Sigmoid colon (tissue), 7 donors: ENCODE measurements at places on chromosomes 12 and 14. TPM values are rescaled to one million over a fixed set of nuclear protein-coding genes. Genes with fewer than 3 reads are reported as not detected.
A peak's percentile ranks its signal among the peaks of the same experiment; 100 is the strongest.

DNA sequence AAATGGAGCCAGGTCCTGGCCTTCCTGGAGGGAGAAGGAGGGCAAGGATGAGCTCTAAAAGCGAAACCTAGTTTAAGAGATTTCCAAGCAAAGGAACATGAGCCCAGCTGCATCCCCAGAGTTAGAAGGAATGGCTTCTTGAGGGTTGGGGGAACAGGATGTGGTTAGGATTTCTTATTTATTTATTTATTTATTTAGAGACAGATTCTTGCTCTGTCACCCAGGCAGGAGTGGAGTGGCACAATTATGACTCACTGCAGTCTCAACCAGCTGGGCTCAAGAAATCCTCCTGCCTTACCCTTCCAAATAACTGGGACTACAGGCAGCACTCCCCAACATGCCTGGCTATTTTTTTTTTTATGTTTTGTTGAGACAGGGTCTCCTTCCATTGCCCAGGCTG is 25.3 kb upstream of the TMEM106C start:
- DNase-seq = no peak

DNA sequence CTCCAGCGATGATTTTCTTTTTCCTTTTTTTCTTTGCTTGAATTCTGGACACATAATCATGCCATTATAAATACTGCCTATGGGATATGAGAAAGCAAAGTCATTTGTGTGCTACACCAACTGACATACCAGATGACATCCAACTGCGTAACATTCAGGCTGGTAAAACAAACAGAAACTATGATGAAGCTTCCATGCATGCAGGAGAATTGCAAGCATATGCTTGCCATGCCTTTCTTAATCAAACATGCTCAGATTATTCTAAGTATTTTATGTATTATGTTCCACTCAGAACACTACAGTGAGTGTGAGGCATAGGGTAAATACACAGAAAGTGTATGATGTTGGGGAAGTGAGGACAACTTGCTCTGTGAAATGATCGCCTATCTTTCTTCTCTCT is 97.4 kb downstream of the C12orf50 start:
- DNase-seq = no peak

The ZCCHC8 gene
- total RNA-seq = 16.8 TPM

The GLT1D1 gene
- 0.28 TPM for total RNA-seq

The PROX2 gene
- not detected for total RNA-seq

- no peak for DNase-seq
Observed at GRCh38 chr12:117111821-117112595, 12.8 kb upstream of the TESC start.

The KRT1 gene
- not detected for total RNA-seq

DNA sequence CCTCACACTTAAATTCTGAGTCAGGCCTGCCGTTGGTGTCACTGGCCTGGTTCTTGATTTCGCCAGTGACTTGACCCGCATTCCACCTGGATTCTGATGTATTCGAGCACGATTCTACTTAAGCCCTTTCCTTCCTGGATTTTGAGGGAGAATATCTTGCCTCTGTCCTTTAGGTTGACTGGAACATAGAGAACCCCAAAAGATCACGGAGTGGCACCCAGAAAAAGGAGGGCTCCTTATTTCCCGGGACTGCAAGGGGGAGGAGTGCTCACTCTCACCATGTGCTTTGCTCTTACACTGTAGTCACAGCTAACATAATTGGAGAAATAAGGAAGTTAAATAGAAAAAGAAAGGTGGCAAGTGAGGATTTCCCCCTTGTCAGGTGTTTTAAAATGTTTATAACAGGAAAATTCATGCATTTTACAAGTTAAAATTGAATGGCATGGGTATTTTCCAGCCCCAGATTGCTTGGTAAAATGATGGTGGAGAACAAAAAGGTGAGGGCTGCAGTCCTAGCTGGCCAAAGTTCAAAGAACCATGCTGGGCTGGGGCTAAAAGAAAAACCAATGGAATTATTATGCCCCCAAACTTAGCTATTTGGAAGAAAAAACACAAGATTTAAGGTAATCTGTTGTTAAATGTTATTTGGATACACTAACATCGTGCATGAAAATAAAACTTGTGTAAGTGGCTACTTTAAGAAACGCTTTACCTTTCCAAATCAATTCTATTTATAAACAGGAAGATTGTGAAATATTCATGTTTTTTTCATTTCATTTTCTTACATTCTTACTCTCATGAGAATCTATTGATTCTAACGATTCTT is 8.9 kb downstream of the FOXA1 start:
- DNase-seq = no peak

GRCh38 chr12:128817111-128818015 is 6.4 kb downstream of the SLC15A4 start:
- DNase-seq = peak; percentile 83
